ENCODE measurements at places on chromosomes 5 and 9. TPM values are rescaled to one million over a fixed set of nuclear protein-coding genes. Genes with fewer than 3 reads are reported as not detected.
A peak's percentile ranks its signal among the peaks of the same experiment; 100 is the strongest.

The NTNG2 gene
- 1.8 TPM for total RNA-seq

The CDH6 gene
- 27.1 TPM for total RNA-seq

The PAEP gene
- total RNA-seq, result not detected

The CDKN2B gene
- total RNA-seq, result 84.7 TPM

The DNAJC18 gene
- total RNA-seq, result 6.1 TPM

DNA sequence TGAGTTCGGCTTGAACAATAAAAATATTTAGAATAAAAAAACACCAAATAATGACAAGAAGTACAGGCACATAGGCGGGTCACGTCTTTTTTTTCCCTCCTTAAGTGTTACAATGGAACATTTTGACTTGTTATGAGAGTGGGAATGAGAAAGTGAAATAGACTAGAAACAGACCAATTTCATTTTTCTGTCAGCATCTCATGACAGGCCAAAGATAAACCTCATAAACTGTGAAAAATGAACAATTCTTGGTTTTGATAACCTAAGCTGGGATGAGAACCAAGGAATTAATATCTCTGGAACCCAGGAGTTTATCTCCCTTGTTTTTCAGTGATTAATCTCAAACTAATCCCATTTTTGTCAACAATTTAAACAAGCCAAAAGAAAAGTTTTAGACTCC lies 299.5 kb downstream of the SLIT3 start:
- no peak for DNase-seq

- DNase-seq, result no peak
These were observed 74.2 kb upstream of the ADCY2 start for GRCh38 chr5:7321724-7322123.

- no peak for DNase-seq
These were observed 746 bp downstream of the STRBP start for GRCh38 chr9:123267481-123268198.

GRCh38 chr5:34736445-34737115 lies 80.5 kb downstream of the RAI14 start:
- no peak for DNase-seq

- DNase-seq, result no peak
These were observed 90.8 kb downstream of the TLE4 start for GRCh38 chr9:79662537-79662956.

- DNase-seq, result no peak
These were observed 2.5 kb downstream of the APBB3 start for GRCh38 chr5:140561753-140562523.

DNA sequence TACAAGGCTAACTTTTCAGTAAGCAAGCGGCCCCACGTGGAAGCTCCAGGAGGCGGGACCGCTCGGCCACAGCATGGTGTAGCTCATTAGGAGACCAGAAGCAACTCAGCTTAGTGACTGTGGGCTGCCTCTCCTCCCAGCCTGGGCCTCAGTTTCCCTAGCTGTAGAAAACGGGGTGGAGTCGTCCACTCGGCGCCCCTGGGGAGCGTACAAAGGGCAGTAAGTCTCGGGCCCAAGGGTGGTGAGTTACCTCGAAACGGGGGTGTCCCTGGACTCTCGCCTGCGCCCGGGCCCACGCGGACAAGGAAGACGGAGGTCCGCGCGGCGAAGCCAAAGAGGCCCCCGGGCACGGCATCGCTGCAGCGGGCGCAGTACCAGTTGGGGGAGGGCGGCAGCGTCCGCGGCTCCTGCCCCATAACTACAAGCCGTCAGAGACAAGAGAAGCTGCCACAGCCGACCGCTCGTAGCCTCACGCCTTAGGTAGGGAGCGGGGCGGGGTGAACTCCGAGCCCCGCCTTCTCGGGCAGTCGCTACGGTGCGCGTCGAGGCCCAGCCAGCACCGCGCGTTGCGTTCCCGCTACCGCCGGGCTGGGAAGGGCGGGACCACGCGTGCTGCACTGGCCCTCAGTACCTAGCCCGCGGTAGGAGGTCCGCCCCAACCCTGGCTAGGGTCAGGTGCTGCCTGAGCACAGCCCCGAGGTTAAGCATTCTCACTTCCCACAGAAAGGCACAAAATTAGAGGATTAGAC lies at the start of gene GEMIN5:
Gene GEMIN5, minus strand, starts transcription at position 494 of the 749 bp plus-strand sequence. Its CDS starts 78 bp downstream, at position 416.
- peak; percentile 35 for DNase-seq

DNA sequence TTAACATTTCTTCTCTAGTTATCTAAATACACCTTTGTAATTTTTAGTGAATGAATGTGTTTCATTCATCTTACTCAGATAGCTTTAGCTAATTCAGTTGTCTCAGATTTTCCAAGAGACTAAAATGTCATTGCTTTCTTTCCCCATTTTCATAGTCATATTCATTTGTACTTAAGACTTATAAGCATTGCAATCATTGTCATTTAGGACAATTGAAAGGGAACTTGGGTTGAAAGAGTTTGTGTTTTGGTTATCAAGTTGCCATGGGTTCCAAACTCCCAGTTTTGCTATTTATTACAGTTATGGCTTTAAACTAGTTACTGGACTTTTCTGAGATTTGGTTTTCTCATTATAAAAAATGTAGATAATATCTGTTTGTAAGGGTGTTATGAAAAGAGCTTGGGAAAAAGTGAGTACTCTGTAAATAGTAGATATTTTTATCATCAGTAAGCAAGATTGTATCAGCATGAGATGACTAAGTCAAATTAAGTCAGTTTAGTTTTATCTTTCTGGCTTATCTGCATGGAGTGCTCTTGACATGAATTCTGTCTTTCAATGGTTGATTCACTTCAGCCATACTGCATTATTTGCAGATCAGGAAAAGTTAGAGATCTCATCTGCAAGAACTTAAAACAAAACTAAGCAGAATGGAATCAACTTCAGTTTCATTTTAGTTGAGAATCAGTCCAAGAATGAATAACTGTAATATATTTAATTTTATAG lies 107.5 kb downstream of the PBX3 start:
- DNase-seq, result no peak
